Kidney glomerular epithelial cell (primary cell): ENCODE measurements at places on chromosomes 5 and 9.

DNA sequence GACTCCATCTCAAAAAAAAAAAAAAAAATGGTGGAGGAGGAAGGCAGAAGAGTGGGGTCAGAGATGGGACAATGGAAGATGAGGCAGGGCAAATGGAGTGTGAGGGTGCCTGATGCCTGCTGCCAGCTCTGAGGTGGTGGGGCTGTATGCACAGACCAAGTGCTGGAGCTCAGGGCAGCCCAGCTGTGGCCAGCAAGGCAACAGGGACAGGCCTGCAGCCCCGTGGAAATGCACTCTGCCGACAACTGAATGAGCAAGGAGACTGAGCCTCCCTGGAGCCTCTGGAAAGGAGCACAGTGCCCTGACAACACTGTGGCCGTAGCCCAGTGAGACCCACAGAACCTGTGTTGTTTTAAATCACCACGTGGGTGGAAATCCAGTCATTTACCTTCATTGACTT is 22.9 kb upstream of the SMIM32 start:
- no peak for DNase-seq

GRCh38 chr9:32404856-32405255 is 20.4 kb downstream of the ACO1 start:
- no peak for DNase-seq

GRCh38 chr9:99262949-99263418 is 40.9 kb downstream of the SEC61B start:
- no peak for DNase-seq

DNA sequence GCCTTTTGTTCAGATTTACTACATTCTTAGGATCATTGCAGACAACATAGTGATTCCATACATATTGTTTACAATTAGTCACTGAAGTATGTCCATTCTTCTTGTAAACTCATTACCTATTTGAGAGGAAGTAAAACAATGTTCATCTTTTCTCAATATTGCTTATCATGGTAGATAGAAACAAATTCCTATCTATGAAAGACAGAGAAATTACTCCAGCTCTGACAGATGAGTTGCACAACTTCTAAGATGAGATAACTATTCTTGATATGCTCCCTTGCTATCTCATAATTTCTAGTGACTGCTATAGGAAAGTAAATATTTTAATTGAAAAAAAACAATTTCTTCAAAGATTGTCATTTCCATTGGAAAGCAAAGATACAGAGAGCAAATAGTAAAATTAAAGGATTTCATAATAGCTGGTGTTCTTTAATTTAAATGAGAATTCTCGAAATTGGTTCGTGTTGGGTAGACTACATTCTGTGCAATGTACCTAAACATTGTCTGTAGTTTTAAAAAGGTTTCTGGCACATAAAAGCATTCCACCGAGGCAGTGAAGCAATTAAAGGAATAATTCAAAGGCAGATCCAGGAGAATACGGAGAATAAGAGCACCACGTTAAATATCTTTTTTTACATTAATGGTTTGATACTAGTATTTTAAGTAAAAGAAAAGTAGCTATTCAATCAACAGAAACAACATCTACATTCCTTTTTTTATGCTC is 1029.1 kb upstream of the ACO1 start:
- DNase-seq = no peak

GRCh38 chr9:1869843-1870242 is 145.3 kb upstream of the SMARCA2 start:
- no peak for DNase-seq
